Tibial artery (tissue), 4 donors: ENCODE measurements at places on chromosomes 1 and 21.

GRCh38 chr1:157419845-157420542, 132.3 kb downstream of the FCRL5 start:
- no peak for DNase-seq

DNA sequence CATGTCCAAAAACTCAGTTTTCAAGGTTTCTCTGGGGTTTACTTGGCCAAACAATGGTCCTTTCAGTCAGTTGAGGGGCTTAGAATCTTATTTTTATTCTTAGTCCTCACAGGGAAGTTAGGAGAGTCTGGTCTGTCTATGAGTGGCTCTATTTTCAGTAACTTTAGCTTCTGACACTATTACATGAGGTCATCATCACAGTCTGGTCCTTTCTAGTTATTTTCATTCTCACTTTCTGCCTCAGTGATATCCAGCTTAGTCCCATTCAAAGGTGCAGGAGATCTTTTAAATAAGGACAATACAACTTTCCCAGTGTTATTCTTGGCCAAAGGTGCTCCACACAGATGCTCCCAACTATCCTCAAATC, 30.0 kb upstream of the FGGY start:
- no peak for DNase-seq

GRCh38 chr21:46509741-46510502, 51.2 kb downstream of the DIP2A start:
- DNase-seq = no peak

DNA sequence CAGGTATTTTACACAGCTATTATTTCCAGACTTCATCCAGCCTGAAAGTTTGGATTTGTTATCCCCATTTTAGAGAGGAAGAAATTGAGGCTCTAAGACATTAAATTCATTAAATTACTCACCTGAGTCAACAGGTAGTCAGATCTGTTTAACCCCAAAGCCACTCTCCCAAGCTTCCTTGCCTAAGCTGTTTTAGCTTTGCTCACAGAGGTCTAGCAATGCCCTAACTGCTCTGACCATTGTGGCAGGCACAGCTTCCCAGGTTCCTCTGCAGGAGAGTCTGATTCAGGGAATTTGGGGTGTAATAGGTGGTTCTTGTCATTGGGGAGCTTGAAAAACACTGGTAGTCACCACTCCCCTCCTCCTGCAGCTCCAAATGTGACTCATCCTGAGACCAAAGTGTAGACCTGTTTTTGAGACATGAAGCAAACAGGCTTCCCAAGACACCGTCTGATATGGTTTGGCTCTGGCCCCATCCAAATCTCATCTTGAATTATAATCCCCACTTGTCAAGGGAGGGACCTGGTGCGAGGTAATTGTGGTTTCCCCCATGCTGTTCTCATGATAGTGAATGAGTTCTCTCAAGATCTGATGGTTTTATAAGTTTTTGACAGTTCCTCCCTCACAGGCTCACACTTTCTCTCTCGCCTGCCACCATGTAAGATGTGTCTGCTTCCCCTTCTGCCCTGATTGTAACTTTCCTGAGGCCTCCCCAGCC, 142.8 kb upstream of the DNAH14 start:
- DNase-seq = no peak

- DNase-seq = no peak
Measured at GRCh38 chr1:228861832-228862180, 126.5 kb downstream of the RHOU start.

DNA sequence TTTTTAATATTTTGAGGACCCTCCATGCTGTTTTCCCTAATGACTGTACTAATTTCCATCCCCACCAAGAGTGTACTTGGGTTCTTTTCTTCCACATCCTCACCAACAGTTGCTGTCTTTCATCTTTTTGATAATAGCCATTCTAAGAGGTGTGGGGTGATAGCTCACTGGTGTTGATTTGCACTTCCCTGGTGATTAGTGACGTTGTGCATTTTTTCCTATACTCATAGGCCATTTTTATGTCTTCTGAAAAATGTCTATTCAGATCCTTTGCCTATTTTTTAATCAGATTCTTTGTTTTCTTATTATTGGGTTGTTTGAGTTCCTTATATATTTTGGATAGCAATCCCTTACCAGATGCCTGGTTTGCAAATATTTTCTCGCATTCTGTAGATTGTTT, 64.2 kb downstream of the FCRL5 start:
- no peak for DNase-seq

DNA sequence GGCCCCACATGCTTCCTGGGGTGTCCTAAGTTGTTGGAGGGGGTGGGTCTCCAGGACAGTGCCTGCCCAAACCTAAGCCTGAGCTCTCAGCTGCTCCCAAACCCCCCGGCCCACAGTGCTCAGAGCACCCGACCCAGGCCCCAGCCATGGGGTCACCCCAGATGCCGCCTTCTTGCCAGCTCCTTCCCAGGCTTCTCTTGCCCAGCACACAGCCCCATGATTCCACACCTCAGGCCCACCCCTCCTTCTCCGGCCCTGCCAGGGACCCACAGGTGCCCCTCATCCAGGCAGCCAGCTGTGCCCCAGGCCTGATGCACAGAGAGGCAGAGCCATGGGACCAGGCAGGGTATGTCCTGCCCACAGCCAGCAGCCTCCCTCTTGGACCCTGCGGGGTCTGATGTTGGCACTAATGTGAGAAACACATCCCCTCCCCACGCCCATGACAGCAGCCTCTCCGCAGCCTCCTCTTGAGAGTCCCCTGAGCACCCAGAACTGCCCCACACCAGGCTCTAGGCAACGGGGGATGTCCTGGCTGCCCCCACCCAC, 4.9 kb downstream of the WNT9A start:
- DNase-seq = no peak

DNA sequence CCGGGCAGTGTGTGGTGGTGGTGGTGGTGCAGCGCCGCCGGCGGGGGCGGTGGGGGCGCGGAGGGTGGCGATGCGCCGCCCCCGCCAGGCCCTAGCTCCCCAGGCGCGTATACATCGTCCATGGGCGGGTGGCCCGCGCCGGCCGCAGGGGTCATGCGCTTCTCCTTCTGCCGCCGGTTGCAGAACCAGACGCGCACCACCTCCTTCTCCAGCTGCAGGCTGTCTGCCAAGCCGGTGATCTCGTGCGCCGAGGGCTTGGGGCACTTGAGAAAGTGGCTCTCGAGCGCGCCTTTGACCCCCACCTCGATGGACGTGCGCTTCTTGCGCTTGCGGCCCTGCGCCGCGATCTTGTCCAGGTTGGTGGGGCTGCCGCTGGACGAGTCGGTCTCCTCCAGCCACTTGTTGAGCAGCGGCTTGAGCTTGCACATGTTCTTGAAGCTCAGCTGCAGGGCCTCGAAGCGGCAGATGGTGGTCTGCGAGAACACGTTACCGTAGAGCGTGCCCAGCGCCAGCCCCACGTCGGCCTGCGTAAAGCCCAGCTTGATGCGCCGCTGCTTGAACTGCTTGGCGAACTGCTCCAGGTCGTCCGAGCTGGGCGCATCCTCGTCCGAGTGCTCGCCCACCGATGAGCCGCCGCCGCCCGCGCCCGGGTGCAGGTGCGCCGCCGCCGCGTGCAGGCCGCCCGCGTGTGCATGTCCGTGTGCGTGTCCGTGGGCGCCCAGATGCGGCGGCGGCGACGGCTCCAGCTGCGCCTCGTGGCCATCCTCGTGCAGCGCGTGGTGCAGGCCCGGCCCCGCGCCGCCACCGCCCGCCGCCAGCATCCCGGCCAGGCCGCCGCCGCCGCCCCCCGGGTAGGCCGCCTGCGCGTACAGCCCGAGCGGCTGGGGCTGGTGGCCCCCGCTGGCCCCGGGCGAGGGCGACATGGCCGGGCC, 926 bp downstream of the POU3F1 start:
- DNase-seq = no peak

GRCh38 chr1:44855742-44856141, 12.7 kb upstream of the PTCH2 start:
- DNase-seq = no peak

GRCh38 chr1:93519199-93519829, 71.4 kb downstream of the FNBP1L start:
- DNase-seq = no peak

GRCh38 chr1:209414803-209415329, 168.6 kb upstream of the CAMK1G start:
- no peak for DNase-seq

GRCh38 chr21:27636656-27637055, 669.8 kb upstream of the ADAMTS5 start:
- DNase-seq = no peak

- DNase-seq = no peak
Measured at GRCh38 chr1:34597877-34598514, 156.9 kb upstream of the GJB5 start.

GRCh38 chr1:67711855-67712212, 26.8 kb downstream of the GADD45A start:
- DNase-seq = no peak

DNA sequence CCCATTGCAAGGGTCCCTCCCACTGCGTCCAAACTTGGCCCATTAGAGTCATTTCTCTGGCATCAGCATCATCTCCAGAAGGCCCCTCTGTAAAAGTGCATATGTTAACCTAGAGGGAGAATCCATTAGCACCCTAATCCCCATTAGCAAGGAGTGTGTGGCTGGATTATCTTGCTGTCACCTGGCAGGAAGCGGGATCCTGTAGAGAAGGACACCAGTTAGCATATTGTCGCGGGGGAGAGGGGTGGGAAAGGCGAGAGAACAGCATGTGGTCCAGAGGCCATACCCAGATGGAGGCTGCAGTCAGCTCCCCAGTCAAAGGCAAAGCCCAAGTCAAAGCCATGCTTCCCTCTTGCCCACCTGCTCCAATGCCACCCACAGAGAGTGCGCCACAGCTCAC, 64.0 kb downstream of the OLIG1 start:
- DNase-seq = no peak

DNA sequence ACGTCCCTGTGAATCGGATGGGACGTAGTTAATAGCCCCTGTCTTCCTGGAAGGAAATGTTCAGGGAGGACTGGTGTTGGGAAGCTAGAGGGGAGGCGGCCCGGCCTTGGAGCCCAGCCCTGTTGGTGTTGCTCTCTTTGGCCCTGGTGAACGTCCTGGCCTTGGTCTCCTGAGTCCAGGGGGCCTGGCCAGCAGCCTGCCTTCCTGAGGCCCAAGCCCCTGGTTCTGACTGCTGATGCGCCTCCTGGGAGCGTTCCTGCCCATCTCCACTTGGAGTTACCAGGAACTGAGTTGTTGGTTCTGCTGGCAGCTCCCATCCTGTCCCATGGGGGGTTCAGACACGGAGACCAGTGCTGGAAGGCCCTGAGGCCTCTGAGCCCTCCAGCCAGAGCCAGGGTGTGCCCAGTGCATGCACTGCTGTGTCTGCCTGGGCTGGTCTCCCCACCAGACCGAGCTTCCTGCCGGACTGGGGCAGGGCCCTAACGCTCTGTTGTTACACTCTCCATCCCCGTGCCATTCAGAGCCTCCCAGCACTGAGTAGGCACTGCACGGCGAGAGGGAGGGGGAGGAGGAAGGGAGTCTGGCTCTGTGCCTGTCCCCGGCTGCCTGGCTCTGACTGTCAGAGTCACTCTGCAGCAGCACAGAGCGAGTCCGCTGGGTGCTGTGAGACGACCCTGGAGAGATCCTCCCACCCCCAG, 382.5 kb upstream of the VAMP3 start:
- DNase-seq = peak; percentile 70

GRCh38 chr1:201275253-201275666, 8.0 kb upstream of the PKP1 start:
- DNase-seq = no peak

GRCh38 chr21:46294647-46295176, 8.6 kb downstream of the YBEY start:
- no peak for DNase-seq

DNA sequence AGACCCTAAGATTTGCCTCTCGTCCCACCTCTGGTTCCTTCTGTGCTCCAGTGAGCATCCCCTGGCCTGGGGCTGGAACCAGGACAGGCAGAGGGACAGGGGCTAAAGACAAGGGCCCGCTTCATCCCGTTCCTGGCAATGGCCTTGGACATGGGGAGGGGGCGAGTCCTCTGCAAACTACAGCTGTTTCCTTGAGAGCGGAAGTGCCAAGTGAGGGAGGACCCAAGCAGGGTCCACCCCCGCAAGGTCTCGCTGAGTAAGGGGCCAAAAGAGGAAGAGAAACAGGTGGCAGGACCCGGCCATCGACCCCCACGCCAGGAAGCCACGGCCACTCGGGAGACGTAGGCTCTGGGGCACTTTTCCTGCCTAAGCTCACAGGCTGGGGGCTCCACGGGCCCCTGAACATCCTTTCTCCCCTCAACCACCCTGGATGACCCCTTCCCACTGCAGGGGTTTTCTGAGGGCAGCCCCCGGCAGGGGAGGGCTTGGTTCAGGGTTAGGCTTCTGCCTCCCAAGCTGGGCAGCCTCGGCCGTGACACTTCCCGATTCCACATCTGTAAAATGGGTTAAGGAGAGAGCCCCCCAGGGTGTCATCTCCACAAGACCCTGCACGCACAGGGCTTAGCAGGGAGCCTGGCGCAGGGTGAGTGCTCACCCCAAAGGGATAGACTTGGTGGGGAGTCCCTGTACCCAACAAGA, 17.9 kb upstream of the PLEKHG5 start:
- no peak for DNase-seq

GRCh38 chr1:40530735-40531380, 579 bp upstream of the ZNF684 start:
- DNase-seq = no peak

GRCh38 chr1:116674011-116674531, 6.5 kb upstream of the IGSF3 start:
- DNase-seq = no peak

- no peak for DNase-seq
Measured at GRCh38 chr21:26120828-26121227, 49.7 kb downstream of the APP start.

GRCh38 chr21:23579573-23579972, 2027.7 kb downstream of the MRPL39 start:
- no peak for DNase-seq

DNA sequence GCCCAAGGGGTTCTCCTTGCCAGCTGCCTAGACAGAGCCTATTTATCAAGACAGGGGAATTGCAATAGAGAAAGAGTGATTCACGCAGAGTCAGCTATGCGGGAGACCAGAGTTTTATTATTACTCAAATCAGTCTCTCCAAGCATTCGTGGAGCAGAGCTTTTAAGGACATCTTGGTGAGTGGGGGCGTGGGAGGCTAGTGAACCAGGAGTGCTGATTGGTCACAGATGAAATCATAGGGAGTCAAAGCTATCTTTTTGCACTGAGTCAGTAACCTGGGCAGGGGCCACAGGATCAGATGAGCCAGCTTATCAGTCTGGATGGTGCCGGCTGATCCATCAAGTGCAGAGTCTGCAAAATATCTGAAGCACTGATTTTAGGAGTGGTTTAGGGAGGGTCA, 64.8 kb upstream of the MRPS6 start:
- no peak for DNase-seq

DNA sequence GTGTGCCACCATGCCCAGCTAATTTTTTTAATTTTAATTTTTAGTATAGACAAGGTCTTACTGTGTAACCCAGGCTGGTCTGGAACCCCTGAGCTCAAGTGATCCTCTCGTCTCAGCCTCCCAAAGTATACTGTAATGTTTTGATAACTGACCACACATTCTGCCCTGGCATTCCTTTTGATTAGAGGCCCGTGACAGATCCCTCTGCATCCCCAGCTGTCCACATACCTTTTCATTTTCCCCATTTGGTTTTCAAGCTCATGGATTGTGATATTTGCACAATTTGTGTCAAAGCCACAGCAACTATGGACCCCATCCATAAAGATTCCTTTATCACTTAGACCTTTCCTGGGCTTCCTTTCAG, 116.8 kb upstream of the ATP1A1 start:
- no peak for DNase-seq

GRCh38 chr21:34994766-34995631, 54.1 kb downstream of the RUNX1 start:
- DNase-seq = peak; percentile 49
